Mesenteric fat pad (tissue), 1 donor: ENCODE measurements at places on chromosomes 16 and 17.

- DNase-seq, result no peak
Observed at GRCh38 chr17:15952916-15953790, 8.2 kb downstream of the ADORA2B start.

- DNase-seq, result no peak
Observed at GRCh38 chr17:19322129-19322505, 40.4 kb downstream of the B9D1 start.

- no peak for DNase-seq
Observed at GRCh38 chr17:76138896-76139752, 1.9 kb downstream of the FOXJ1 start.

DNA sequence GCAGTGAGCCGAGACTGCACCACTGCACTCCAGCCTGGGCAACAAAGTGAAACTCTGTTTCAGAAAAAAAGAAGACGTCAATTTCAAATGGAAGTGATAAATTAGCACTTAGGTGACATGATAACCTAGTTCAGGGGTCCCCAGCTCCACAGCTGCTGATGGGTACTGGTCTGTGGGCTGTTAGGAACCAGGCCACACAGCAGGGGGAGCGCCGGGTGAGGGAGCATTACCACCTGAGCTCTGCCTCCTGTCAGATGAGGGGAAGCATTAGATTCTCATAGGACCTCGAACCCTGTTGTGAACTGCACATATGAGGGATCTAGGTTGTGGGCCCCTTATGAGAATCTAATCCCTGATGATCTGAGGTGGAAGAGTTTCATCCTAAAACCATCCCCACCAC, 253.0 kb downstream of the FOXL1 start:
- DNase-seq, result no peak

GRCh38 chr17:63552211-63552610, 1.9 kb downstream of the DCAF7 start:
- no peak for DNase-seq

- DNase-seq, result no peak
Observed at GRCh38 chr16:1308036-1308976, 1.1 kb upstream of the UBE2I start.

DNA sequence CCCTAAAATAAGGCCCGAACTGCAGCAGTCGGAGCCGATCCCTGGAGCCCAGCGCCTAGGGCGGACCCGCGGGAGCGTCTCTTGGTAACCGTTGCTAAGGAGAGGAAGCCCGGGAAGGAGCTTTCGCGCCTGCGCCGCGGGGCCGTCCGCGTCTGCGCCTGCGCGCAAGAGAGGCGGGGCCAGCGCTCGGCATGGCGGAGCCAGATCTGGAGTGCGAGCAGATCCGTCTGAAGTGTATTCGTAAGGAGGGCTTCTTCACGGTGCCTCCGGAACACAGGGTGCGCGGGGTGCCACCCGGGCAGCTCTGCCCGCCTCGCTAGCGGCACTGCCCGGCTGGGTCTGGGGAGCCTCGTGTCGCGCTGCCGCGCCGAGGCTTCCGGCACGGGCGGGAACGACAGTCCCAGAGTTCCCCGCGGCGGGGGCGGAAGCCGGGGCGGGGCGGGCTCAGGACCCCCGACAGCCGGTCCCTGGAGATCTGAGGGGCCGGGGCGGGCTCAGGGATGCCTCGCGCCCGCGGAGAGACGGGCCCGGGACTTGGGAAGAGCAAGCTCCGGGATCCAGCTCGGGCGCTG, at the start of gene CDK10:
TSS of gene CDK10 (plus strand) at position 170 of the 572 bp plus-strand sequence. CDS start at position 192, 22 bp downstream.
- DNase-seq, result peak; percentile 98

DNA sequence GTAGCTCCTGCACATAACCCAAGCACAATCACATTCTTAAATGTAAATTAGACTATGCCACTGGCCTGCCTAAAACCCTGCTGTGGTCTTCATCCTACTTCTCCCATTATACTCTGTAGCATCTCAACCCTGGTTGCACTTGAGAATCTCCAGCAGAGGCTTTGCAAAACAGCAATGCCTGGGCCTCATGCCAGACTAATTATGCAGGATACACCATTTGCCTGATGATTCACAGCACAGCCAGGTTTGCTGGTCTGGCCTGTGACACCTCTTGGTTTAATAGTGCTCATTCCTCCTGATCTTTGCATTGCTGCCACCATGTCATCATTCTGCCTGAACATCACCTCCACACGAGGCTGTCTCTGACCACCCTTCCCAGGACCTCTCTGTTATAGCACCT, 491.9 kb upstream of the TOM1L1 start:
- no peak for DNase-seq
